ENCODE measurements at places on chromosomes 12 and 14. TPM values are rescaled to one million over a fixed set of nuclear protein-coding genes. Genes with fewer than 3 reads are reported as not detected.

The PTGDR gene
- total RNA-seq = 0.12 TPM

The CINP gene
- 31.7 TPM for total RNA-seq

The CYP27B1 gene
- total RNA-seq = not detected

The RFC5 gene
- total RNA-seq = 6.1 TPM

The JPH4 gene
- not detected for total RNA-seq

The STRN3 gene
- total RNA-seq = 82.6 TPM

The KRT6C gene
- total RNA-seq = not detected

The RFLNA gene
- 6.8 TPM for total RNA-seq

The CRIP1 gene
- 7.7 TPM for total RNA-seq

The VPS33A gene
- total RNA-seq = 10.9 TPM

Data from smooth muscle cell of the coronary artery (primary cell).